Stimulated activated CD4-positive, alpha-beta T cell treated with anti-CD3 and anti-CD28 coated beads, Interleukin-1b, Interleukin-23, amount 100 ng/mL, for 4 hours (primary cell): ENCODE measurements at places on chromosomes 7 and 10.

DNA sequence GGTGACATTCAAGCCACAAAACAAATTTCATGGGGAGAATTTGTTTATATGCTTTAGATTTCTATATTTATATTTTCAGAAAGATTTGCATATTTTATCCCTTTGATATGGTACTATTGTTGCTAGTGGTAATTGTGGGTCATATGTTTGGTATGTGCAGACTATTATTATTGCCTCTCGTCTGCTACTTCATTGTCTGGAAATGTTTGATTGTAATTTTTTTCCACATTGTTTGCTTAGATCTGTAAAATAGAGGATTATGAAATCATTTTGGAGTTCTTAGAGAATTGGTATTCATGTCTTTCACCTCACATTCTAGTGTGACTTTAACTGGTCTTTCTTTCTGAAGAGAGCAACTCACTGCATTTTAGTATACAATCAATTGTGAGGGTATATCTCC, 44.7 kb downstream of the MYO3A start:
- DNase-seq: no peak

GRCh38 chr7:146414937-146415336, 298.3 kb downstream of the CNTNAP2 start:
- DNase-seq: no peak

GRCh38 chr7:2700141-2700850, 12.3 kb downstream of the AMZ1 start:
- DNase-seq: no peak

DNA sequence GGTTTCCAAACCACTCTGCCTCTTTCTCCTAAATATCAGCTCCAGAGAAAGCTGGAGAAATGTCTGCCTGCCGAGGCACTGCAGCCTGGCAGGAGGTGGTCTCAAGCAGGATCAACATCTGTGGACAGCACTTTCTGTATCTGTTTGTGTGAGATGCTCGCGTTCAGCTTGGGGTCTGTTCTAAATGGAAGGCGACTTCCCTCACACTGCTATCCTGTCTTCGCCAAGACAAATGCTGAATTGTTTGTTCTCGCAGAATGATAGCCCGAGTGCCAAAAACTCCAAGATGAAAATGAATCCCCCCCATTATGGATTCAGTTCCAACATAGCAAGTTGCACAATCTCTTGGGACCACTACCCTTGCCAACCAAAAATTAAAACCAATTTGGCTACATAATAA, 72.2 kb upstream of the PALS2 start:
- no peak for DNase-seq

DNA sequence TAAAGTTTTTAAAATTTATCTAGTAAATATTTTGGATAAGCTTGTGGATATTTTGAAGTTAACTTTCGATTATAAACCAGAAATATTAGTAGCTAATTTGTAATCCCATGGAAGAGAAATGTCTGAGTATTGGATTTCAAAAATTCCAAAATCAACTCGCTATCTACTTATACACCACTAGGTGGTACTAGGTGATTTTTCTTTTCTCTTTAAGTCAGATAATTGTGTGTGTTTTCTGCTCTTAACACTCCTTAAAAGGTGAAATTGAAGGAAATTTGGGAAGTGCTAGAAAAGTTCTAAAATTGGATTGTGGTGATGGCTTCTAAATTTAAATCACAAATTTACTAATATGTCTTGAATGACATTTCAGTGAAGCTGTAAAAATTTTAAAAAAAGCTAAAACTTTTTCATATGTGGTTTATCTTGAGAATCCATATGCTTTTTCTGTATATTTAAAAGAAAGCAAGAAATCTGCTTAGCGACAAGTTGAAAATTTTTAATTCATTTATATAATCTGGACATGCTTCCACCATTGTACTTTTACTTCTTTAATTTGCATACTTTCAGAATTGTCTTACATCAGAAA, 90.2 kb downstream of the IPMK start:
- DNase-seq: no peak

- no peak for DNase-seq
These were observed 3.8 kb downstream of the PYROXD2 start for GRCh38 chr10:98411166-98411565.

DNA sequence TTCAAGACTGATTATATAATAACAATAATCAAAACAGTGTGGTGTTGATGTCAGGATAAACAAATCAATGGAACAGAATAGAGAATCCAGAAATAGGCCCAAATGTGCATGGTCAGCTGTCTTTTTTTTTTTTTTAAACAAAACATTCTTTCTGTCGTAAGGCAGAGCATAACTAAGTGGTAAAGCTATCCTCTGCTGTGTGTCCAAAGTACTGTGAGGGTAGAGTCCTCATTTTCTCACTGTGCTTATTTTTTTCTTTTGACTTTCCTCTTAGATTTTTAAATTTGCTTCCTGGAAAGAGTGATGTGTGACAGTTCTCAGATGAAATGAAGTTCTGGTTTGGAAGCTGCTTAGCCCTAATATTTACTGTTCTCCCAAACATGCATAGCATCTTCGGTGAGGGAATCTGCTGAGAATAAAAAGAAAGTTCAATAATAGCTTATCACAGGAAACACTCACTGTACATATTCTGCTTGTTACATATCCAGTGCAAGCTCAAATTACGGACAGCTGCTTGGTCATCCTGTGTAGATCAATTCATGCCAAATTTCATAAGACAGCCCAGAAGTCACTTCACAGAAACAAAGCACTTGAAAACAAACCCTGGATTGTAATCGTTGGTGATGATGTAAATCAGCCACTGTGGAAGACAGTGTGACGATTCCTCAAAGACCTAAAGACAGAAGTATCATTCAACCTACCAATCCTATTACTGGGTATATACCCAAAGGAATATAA, 423.9 kb downstream of the NEBL start:
- DNase-seq: no peak

- DNase-seq: peak; percentile 59
These were observed 23.6 kb downstream of the ST8SIA6 start for GRCh38 chr10:17430647-17431355.

GRCh38 chr7:145633513-145633912, 483.1 kb upstream of the CNTNAP2 start:
- no peak for DNase-seq

DNA sequence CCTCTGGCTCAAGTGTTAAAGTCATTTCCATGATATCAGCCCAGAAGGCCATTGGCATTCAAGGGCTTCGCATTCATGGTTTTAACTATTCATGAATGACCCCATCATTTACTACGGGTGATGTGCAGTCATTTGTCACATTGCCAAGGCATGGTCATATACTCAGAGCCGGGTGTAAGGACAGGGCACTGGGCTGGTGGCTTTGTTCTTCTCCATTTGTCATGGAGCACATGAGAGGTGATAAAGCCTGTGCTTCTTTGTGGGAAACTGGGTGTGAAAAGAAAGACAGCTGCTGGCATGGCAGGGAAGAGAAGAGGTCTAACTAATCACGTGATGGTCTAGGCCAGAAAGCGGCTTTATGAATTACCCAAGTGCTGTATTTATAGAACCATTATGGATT, 132.2 kb upstream of the PLXNA4 start:
- no peak for DNase-seq

DNA sequence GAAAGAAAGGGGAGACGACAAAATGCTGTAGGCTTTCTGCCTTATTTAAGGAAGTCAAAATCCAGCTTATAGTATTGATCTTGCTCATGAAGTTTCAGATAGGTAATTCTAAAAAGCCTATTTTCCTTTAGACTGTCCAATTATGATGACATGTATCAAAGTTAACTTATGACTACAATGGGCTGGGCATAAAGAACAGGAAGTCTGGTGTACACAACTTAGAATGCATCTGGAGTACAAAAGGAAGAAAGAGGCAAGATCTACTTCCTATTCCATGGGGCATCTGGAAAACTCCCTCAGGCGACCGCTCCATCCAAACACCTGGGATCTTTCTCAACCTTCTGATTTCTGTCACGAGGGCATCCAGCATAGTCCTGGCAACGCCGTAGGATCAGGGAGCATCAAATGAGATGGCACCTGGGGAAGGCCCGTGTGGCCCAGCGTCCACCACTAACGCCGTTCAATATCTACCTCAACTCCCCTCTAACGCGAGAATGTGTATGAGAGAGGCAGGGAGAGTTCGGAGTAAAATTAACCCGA, 512 bp downstream of the FAM24B start:
- no peak for DNase-seq

DNA sequence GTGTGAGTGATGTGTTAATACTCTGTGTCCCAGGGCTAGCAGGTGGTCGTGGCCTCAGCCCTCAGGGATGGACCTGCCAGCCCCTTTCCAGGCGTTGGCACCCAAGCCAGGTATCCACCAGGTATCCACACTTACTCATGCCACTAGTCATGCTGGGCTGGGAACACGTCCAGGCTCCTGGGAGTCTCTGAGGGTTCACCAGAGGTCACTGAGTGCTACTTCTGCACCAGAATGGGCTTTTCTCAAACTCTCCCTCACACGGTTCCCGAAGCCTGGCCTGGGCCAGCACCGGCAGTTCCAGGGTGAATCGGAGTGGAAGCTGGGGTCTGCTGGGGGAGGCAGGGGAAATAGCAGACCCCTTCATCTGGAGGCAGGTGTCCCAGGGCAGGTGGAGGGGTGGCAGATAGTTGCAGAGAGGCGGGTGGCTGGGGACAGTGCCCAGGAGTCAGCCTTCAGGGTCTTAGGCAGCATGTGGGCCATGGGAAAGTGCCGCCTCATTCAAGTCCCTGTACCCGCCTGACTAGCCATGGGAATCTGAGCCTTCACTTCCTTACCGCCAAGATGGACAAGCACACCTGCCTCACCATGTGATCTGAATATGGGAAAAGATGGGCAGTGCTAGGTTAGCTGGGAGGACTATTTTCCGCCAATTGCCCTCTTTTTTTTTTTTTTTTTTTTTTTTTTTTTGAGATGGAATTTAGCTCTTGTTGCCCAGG, 95.5 kb upstream of the GTF2I start:
- DNase-seq: no peak

- DNase-seq: no peak
These were observed 14.9 kb downstream of the CCL26 start for GRCh38 chr7:75756991-75757676.

GRCh38 chr7:143229054-143229790, 7.4 kb downstream of the TAS2R40 start:
- no peak for DNase-seq

GRCh38 chr7:326273-326672, 36.3 kb downstream of the FOXL3 start:
- no peak for DNase-seq

GRCh38 chr10:19500959-19501358, 315.3 kb upstream of the PLXDC2 start:
- DNase-seq: no peak

DNA sequence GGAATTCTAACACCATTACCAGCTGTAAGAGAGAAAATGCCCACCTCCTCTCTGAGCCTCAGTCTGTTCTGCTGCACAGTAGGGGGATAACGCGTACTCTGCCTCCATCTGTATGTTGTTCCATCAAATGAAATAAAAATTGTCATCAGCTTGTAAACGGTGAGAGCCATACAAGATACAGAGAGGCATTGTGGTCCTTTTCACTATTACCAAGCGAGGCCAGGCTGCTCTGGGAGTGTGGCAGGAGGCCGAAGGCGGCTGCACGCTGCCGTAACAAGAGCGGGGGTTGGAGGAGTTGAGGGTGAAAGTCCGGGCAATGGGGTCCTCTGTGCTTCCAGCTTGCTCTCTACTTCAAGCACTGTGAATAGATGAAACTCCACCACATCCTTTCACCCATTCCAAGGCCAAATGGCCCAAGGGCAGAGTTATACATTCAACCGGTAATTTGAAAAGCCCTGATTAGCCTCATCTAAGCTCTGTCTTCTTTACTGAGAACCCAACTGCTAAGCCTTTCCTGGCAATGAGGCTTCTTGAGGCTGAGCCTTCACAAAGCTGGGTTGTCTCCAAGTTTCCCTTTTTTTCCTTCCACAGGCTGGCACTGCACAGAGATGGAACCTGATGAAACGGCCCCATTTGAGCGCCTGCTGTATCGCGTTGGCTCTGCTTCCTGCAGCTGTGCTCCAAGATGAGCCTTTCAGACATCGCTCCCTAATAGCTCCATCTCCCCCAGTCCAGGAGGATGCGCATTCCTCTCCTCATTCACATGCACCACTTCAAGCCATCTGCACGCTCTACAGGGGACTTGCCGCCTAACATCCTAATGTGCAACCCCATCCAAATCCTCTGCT, 47.2 kb downstream of the PYROXD2 start:
- no peak for DNase-seq

- DNase-seq: no peak
These were observed 141.9 kb upstream of the KLF6 start for GRCh38 chr10:3926675-3927525.

GRCh38 chr7:15998617-15999016, 312.1 kb upstream of the MEOX2 start:
- DNase-seq: no peak

- no peak for DNase-seq
These were observed 34.6 kb downstream of the TRIM8 start for GRCh38 chr10:102678842-102679289.

DNA sequence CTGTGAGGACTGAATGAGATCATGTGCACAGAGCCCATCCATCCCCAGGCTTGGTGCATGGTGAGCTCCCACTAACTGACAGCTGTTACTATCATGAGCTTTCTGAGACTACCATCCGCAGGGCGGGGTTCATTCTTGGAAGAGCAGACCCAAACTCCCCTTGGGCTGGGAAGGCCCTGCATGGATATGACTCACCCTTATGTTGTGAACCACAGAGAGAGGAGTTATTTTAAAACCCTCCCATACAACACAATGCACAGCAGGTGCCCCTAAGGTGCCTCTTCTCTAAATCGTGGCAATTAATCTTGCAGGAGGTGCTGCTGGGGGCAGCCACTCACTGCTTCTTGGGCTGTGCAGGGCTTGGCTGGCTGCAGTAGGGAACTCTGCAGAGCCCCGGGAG, 219.1 kb downstream of the GFRA1 start:
- no peak for DNase-seq

DNA sequence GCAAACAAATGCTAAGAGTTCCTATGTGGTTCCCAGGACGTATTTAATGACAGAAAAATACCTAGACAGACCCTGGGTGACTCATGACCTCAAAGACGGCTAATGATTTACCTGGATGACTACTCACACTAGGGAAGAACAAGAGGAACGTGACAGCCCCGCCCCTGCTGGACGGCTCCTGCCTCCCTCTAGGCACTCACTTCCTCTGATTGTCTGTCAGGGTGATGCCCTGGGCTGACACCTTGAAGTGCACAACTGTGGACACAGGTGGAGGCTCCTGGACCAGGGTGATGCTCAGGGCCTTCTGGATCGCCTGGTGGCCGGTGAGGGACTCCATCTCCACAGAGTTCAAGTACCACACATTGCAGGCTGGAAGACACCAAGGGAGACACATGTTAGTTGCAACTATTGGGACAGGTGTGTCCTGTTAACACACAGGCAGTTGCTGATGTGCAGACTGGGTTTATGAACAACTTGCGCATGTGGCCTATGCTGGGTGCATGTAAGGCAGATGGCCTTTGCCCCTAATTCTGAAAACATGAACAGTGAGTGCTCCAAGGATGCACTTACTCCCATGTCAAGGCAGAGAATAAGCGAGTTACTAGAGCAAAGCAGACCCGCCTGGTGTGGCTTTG, 298.3 kb downstream of the TNS3 start:
- DNase-seq: no peak

DNA sequence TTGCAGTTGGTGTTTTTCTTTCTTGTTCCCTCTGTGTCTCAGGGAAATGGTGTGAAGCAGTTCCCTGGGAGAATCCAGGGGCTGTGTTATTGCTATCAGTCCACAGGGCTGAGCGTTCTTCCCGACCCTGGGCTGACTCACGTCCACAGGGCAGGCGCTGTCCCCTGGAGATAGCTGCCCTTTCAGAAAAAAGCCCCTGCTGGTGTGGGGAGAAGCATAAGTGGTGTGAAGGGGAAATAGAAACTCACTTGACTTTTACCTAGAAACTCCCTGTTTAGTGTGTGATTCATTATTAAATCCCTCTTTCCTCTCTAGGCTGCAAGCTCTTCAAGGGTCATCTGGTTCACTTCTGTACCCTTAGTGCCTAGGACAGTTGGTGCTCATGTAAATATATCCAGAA, 63.3 kb upstream of the SMNDC1 start:
- DNase-seq: no peak
